ENCODE measurements at places on chromosomes 2 and 18. TPM values are rescaled to one million over a fixed set of nuclear protein-coding genes. Genes with fewer than 3 reads are reported as not detected.

Gene LTBP1
- total RNA-seq = 786 TPM

Gene NAPG
- 47.8 TPM for total RNA-seq

DNA sequence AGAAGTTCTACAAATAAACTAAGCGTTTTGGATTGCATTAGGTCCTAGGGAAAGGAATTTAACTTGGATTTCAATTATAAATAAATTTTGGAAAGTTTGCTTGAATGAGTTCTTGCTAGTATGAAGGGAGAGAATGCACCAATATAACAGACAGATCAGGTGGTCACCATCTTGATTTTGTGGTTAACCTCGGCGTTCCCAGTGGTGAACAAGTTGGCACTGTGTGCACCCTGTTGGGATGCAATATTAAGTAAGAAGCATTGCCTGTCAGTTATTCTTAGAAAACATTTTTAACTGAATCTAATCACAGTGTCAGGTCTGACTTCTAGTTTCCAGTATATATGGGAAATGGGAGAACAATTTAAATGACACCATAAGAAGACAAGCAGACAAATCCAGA lies 673.4 kb downstream of the SLC4A3 start:
- DNase-seq = no peak

DNA sequence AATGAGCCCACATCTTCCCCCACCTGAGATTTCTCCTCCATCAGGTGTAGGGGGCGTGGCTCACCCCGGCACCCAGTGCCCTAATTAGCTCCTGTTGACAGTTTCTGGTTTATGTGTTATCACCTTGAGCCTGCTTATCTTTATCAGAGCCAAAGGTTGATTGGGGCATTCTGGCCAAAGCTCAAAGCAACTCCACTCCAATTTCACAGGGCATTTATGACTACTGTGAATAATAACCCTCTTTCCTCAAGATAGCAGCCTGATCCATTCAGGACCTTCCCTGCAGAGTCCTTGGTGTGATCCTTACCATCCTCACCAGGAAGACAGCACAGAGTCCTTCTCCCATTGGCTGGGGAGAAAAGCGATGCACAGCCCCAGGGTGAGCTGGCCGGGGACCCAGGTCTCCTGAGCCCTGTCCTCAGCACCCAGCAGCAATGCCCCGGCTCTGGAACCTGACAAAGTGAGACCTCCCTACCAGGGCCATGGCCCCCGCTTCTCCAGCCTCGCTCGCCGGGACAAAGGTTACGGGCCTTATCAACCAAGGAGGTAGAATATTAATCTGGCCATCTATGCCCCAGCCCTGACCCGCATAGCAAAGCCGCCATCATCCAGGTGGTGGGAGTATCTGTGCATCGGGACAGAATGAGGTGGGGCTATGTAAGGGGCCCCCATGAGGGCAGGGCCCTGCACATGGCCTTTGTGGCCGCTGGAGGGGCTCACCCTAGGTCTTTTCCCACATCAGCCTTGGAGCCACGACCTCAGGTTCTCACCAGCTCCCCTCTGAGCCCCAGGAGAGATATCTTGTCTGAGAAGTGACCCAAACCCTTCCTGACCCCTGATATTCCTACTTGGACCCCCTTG lies 64.5 kb downstream of the ZFP36L2 start:
- DNase-seq = no peak

DNA sequence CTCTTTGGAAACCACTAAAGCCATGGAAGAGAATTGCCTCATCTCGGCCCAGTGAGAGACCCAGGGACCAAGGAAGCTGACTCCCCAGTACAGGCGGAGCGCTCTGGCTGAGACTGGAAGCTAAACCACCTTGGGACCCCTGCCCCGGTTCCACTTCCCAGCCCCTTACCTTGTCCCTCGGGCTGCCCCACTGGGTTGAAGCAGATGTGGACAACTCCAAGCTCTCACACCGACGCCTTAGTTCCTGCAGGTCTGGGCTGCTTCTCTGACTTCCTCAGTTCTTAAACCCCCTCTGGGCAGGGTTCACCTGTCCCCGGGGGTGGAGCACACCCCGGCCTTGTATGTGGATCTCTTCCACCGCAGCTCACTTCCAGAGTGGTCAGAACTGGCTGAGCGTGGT lies 266.2 kb downstream of the PHLPP1 start:
- no peak for DNase-seq

DNA sequence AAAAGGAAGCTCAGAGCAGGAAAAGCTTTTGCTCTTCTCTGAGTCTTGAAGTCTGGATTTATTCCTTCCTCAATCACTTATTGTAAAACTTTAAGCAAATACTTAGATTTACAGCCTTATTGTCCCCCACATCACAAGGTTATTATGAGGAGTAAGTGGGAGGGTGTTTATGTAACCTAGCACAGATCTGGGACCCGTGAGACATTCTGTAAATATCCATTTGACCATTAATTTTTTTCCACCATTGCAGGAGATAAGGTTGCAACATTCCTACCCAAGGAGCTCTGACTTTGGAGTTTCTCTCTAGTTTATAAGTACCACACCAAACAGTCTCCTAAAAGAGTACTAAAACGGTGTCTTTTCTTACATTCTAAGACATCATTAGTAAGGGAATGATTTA lies 52.1 kb upstream of the CTIF start:
- DNase-seq = no peak

- no peak for DNase-seq
These were observed 46.4 kb downstream of the MREG start for GRCh38 chr2:215966951-215967350.

Gene PJVK
- total RNA-seq = 1.8 TPM

Gene LRRFIP1
- total RNA-seq = 244 TPM

Gene CRYGC
- total RNA-seq = not detected

GRCh38 chr18:62977512-62977911 lies 262.2 kb downstream of the PHLPP1 start:
- no peak for DNase-seq

Data from thoracic aorta (tissue), 2 donors.